ENCODE measurements at places on chromosomes 1 and 21. TPM values are rescaled to one million over a fixed set of nuclear protein-coding genes. Genes with fewer than 3 reads are reported as not detected.

The NKAIN1 gene
- not detected for total RNA-seq

The CYYR1 gene
- 18.4 TPM for total RNA-seq

DNA sequence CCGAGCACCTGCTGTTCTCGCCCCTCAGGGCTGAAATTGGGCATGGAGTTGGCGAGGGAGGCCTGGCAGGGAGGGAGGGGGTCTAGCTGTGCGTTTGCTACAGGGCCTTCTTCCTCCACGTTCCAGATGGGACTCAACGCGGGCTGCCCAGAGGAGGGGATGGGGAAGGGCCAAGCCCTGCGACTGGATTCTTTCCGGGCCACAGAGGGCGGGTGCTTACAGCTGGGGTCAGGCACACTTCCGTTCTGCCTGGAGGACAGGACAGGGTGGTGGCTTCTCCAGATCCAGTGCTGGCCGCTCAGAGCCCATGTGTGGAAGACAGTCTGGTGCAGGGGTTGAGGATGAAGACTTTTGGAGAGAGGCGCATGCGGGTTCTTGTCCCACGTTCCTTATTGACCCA is 90.0 kb downstream of the EDEM3 start:
- H3K27me3 ChIP-seq = no peaks in the 10 kb centered on the region
- no peaks in the 10 kb centered on the region for H3K36me3 ChIP-seq
- no peak for DNase-seq
- no peak overlapping the region for H3K27ac ChIP-seq
- H3K4me1 ChIP-seq = peaks cover 9% of the 10 kb centered on the region

- H3K27me3 ChIP-seq = no peaks in the 10 kb centered on the region
- no peak overlapping the region for H3K27ac ChIP-seq
- H3K4me3 ChIP-seq = no peak overlapping the region
- H3K36me3 ChIP-seq = no peaks in the 10 kb centered on the region
- H3K4me1 ChIP-seq = no peaks in the 10 kb centered on the region
Measured at GRCh38 chr1:208448425-208448824, 204.2 kb upstream of the PLXNA2 start.

The C1orf226 gene
- 5.4 TPM for total RNA-seq

Measured in heart left ventricle (tissue), 16 donors.